ENCODE measurements at places on chromosomes 5 and 9. TPM values are rescaled to one million over a fixed set of nuclear protein-coding genes. Genes with fewer than 3 reads are reported as not detected.

The ZNF618 gene
- 15.5 TPM for total RNA-seq

The CATSPER3 gene
- 0.80 TPM for total RNA-seq

The CYLC2 gene
- not detected for total RNA-seq

The COL23A1 gene
- total RNA-seq, result 10.7 TPM

The BSPRY gene
- total RNA-seq, result 0.22 TPM

The DMGDH gene
- total RNA-seq, result 8.0 TPM

The TMEM245 gene
- 92.6 TPM for total RNA-seq

The PCDHB5 gene
- total RNA-seq, result 4.4 TPM

The SSNA1 gene
- 27.6 TPM for total RNA-seq

DNA sequence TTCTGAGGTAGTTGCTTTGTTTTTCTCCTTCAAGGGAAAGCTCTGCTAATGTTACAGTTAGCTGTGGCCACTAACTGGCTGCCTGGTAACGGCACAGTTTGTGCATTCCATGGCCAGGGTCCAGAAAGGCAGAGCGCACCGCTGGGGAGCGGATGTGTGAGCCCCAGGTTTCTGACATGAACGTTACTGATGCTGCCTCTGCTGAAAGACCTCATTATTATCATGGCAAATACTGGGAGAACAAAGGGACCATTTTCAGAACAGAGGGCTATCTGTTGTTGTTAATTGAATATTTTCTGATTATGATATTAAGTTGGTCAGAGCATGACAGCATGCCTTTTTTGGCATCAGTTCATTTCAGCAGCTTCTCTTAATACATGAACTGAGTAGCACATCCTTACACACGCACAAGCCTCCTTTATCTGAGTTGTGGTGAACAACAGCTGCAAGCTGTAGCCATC is 134.1 kb downstream of the NUDT12 start:
- no peak for DNase-seq

DNA sequence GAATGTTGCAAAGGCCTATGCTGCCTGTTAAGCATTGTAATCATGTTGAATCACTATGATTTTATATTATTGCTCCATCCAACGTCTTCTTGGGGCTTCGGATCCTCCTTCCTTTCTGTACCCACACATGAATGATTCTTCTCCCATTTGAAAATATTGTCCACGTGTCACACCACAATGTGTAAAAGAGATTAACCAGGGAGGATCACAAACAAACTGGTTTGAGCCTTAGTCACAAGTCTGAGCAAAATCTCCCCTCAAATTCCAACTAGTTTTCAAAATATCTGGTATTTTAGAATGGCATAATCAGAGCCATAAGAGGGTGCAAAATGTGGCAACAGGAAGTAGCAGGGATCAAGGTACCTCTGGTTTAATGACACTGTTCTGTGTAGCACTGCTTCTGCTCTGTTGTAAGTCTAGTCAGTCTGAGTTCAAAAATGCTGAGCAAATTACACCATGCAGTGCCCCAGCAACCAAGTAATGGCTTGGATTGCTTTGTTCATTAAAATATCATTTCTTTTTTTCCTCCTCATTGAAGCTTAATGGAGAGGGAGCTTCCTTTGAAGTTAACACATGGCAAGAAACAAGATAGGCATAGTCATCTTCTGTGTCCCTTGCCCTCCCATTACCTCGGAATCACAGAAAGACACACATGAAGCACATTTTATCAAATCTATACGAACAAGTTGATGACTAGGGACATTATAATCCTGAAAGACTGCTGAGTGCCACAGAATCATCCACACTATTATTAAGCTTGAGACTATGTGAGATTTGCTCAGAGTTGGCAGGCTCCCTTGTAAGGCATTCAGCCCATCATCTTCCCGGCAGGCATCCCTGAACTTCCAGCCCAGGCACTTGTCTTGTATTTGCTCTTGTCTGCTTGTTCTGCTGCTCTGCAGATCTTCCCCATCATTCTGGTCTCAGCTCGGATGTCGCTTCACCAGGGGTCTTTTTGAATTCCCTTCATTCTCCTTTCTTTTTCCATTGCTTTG is 102.0 kb upstream of the PRLR start:
- no peak for DNase-seq

DNA sequence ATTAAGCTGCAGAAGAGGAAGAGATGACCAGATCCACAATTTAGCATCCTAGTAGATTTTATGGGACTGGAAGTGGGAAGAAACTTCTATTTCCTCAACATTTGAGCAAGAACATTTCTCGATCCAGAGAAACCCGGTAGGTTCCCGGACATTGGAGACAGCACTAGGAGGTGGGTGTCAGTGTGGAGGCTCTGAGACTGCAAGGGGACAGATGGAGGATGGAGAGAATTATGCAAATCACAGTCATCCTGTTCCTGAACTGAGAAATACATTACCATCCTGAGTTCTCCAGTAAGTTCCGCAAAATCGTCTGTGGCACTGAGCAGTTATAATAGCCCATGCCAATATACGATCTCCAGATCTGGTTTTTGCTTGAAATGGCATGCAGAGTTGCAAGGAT is 25.6 kb downstream of the GLDC start:
- no peak for DNase-seq

- DNase-seq, result no peak
Measured at GRCh38 chr5:174352681-174353080, 307.2 kb downstream of the NSG2 start.

DNA sequence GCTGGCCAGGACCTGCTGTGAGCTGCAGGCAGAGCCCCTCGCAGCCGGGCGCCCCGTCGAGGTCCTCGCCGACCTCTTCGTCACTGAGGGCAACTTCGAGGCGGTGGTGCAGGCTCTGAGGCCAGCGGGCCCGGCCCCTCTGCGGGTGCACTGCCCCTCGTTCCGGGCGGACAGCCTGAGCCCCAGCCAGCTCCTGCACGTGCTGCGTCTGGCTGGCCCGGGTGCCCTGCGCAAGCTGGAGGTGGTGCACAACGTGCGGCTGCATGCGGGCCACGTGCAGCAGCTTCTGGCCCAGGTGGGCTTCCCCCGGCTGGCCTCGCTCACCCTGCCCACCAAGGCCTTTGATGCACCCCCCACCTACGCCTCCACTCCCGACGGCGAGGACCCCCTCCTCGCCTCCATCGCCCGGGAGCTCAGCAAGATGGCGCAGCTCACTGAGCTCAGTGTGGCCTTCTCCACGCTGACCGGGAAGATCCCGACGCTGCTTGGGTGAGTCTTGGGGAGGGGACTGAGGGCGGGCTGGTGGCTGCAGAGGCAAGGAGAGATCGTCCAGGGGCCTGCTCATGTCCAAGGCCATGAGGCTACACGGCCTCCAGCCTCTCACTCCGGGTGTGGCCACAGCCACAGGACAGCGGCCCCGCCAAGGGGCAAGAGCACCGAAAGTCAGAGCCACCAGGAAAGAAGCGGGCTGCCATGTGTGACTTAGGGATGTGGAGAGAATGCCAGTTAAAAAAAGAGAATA is 825 bp downstream of the LRRC14B start:
- peak; percentile 45 for DNase-seq

GRCh38 chr5:123651234-123651633 is 139.3 kb downstream of the CSNK1G3 start:
- DNase-seq, result no peak

DNA sequence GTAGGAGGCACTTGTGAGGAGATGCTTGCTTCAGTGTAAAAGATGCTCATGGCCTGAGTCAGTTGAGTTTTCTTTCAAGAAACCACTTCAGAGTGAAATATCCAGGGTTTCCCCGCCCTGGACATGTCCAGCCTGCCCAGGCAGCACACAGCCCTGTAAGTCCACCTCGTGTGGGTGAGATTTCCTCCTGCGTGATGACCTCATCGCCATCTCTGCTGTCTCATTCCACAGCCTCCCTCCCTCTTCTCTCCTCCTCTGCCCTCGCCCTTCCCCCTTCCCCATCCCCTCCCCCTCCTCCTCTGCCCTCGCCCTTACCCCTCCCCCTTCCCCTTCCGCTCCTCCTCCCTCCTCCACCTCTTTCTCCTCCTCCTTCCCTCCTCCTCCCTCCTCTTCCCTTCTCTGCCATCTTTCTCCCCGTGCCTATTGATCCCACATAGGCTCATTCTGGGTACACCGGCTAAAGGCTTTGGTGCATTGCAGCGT is 34.0 kb upstream of the NCS1 start:
- peak; percentile 69 for DNase-seq

DNA sequence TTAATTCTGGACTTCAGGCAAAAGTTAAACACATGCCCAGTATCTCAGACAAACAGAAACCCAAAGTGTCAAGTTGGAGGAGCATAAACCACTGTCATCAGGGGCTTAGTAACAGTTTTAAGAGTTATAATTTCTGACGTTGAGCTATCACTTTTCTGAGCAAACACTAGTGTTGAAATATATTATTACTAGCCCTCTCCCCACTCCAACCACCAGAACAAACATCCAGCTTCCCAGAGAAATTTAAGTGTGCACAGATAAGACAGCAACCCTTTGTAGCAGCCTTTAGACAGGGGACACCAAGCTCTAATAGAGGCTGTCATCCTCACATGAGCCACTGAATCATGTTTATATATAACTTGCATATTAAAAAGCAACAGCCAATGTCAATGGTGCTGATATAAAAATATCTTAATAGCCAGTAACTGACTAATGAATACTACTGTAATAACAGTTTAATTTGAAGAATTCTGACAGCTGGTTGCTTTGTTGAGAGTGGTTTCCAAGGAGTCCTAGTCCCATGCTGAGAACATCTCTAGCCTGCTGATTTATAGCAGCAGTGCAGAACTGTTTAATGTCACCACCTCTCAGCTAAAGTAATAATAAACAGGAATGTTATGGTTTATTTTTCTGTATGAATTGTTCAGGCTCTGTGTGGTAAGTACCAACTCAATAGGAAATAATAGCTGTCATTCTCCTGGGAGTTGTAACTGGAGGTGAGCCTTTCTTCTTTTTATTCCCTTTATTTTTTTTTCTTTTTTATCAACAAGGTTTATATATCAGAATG is 528.7 kb upstream of the ZNF608 start:
- no peak for DNase-seq

DNA sequence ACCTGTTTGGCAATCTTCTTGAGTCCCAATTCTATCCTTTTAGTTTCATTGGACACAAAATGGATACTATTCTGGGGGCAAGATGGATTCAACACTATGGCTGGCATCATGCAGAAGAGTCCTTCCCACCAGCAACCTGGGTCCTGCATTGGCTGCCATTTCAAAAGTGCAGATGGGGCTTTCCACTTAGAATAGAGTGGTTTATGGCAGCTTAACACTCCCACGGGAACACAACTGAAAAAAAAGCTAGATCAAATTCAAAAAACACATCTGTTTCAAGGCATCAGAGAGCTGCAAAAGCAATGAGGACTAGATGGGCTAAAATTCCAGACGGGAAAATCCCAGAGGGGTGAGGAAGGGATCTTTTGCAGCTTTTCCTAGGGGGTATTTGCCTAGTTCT is 11.2 kb upstream of the HMHB1 start:
- no peak for DNase-seq

GRCh38 chr5:163758283-163758711 is 252.9 kb downstream of the MAT2B start:
- no peak for DNase-seq

DNA sequence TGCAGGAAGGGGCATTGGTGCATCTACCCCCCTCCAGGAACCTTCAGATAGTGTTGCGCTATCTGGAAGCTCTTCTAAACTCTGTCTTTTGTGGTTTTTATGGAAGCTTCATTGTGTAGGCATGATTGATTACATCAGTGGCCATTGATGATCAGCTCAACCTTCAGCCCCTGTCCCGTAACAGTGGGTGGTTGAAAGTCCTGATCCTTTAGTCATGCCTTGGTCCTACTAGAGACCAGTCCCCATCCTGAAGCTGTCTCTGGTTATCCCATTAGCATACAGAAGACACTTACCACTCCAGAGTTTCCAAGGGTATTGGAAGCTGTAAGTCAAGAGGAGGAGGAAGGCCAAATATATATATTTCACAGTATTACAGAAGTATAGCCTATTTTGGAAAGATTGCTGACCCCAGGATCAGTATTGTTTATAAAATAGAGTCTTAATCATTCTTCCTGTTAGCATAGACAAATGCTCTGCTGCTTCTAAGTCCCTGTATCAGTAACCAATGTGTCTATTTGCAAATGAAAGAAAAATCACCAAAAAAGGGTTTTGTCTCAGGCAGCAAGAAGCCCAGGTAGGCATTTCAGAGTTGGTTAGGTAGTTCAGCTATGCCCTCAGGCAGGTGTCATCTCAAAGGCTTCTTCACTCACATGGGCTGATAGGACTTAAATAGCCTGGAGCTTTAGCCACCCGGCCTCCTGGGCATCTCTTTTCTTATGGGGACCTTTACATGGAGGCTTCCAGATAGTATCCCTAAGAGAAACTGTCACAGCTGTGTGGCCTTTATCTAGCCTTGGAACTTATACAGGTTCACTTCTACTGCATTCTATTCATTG is 41.6 kb downstream of the SPIN1 start:
- no peak for DNase-seq

DNA sequence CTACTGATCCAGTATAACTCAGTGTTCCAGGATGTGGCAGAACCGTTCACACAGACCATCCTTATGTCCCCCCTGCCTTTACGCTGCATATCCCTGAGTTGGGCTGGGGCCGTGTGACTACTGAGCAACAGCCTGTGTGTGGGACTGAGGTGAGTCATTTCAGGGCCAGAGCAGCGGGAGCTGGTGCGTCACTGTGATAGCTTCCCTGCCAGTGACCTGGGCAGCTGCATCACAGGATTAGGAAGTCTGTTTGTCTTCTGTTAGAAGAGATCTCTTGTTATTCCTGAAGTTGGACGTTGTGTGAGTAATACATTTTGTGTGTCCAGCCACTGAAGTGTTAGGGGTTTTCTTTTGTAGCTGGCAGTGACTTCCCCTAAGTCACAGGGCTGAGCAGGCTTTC is 35.6 kb downstream of the TPPP start:
- DNase-seq, result no peak

DNA sequence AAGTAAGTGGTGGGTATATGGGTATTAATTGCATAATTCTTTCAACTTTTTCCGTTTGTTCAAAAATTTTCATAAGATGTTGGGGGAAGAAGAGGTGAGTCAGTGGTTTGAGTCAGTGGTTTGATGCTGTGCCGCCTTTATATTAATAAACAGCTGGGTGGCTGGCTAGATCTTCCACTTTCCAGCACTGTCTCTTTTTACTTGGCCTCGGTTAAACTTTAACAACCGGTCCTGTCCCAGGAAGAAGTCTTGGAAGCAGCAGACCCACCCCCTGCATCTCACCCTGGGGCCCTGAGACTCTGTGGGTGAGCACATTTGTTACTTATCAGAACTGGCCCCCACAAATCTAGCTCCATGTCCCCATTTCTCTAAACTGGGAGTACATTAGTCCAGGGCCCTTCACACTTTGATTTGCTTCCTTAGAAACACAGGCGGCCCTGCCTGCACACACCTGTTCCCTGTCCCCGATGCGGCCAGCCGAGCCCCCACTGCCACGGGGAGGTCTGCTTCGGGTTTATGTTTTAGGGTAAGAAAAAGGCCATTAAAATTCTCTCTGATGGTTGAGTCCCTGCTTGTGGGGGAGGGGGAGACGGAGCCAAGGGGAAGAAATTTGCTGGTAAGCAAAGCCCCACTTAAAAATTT is 90.7 kb downstream of the PTCH1 start:
- no peak for DNase-seq

GRCh38 chr5:96637196-96637595 is 25.0 kb upstream of the CAST start:
- DNase-seq, result no peak

- no peak for DNase-seq
Measured at GRCh38 chr9:125663127-125663526, 43.9 kb downstream of the MAPKAP1 start.

Measured in sciatic nerve (tissue), 2 donors.